Left ventricle myocardium inferior (tissue), 1 donor: ENCODE measurements at places on chromosomes 2 and 18.
A peak's percentile ranks its signal among the peaks of the same experiment; 100 is the strongest.

DNA sequence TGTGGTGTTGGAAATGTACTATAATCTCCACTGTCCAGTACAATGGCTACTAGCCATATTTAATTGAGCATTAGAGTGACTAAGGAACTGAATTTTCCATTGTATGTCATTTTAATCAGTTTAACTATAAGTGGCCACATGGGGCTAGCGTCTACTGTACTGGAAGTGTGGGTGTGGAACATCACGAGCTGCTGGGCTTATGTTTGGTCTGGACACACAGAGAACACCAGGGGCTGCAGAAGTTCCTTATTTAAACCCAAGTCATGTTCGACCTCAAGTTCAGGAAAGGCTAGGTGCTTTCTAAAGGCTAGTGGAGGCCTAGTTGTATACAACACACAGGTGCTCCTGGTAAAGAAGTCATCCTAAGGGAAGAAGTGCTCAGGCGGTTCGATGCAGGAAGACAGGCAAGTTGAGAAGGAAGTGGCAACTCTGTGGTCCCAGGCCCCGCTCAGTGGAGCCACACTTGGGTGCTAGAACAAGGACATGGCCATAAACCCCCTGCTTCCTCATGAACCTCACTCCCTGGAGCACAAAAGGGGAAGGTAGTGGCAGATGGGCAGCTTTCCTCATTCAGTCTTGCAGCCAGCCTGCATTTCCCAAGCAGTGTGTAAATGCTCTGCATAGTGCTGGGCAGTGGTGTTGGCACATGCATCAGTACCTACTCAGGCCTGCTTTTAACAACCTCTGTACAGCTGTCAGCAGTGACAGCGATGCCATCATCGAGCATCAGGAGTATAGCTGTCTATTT, 13.3 kb downstream of the LGALSL start:
- no peak for DNase-seq
- H3K4me1 ChIP-seq = no peaks in the 10 kb centered on the region
- no peaks in the 10 kb centered on the region for H3K27me3 ChIP-seq
- H3K27ac ChIP-seq = no peak overlapping the region

DNA sequence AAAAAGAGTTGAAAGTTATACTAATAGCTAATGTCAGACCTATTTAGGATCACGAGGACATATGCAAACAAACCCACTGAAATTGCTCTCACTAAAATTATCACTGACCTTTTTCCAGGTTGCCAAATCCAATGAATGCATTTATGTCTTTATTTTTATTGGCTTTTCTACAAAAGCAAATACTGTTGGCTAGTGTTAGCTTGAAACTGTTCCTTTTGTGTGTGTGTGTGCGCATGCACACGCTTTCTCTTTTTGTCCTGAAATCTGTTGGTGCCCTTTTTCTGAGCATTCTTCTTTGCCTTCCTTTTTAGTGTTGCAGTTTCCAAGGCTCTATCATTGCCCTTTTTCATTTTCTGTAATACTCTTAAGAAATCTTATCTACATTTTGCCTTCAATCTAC, 1269.2 kb downstream of the LRP1B start:
- H3K4me3 ChIP-seq = no peak overlapping the region
- DNase-seq = no peak
- H3K36me3 ChIP-seq = no peaks in the 10 kb centered on the region
- H3K4me1 ChIP-seq = no peaks in the 10 kb centered on the region

DNA sequence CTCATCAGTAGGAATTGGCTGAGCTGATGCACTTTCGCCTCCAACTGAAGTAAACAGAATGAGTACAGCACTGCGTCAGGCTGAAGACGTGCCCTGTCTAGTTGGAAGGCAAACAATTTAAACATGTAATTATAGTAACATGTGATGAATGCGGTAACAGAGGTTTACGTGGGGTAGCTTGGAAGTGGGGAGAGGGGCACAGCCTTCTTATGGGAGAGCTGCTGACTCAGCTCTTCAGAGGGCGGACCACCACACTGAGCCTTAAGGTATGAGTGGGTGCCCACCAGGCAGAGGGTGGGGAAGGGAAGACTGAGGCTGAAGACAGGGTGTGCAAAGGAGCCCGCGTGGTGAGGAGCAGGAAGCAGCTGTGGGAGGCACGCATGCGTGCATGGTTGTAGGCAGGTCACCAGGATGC, 6.2 kb upstream of the EHD3 start:
- H3K27me3 ChIP-seq = no peaks in the 10 kb centered on the region
- H3K4me3 ChIP-seq = no peak overlapping the region
- peak overlapping the region; percentile 52 for H3K27ac ChIP-seq
- DNase-seq = no peak
- peaks cover 26% of the 10 kb centered on the region for H3K4me1 ChIP-seq

DNA sequence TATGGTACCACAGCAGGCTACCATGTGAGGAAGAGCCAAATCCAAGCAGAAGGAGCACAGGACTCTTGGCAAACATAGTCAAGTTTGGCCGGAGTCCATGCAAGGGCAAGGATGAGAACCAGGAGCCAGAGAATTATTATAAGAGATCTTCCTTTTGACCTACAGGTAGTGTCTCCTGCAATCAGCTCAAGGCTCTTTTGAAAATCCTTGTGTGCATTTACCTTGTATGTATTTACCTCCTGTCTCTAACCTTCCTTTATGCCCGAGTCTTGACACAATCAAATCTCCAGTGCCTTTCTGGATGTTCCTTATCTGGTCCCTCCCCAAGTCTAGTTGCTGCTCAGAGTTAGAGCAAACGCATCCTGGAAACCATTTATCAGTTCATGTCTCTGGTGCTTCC, 855.0 kb upstream of the CELF4 start:
- H3K27me3 ChIP-seq = no peaks in the 10 kb centered on the region
- no peaks in the 10 kb centered on the region for H3K4me1 ChIP-seq
- H3K27ac ChIP-seq = no peak overlapping the region
- H3K36me3 ChIP-seq = no peaks in the 10 kb centered on the region
- no peak overlapping the region for H3K4me3 ChIP-seq

DNA sequence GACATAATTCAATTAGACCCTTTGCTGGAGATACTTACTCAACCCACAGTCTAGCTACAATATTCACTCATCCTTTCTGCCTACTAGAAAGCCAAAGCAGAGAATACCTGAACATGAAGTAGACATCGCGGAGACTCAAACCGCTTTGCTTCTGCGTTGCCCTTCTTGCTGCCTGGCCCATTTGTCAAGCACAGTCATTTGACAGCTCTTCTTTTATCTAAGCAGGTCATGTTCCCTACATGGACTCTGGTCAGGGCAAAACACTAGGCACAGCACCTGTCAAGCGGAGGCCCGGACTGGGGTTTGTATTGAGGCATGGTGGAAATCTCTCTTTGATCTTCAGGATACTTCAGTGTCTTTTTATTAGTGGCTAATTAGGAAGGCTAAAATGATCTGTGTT, 89.7 kb downstream of the FARSB start:
- H3K27me3 ChIP-seq = no peaks in the 10 kb centered on the region
- no peak for DNase-seq

DNA sequence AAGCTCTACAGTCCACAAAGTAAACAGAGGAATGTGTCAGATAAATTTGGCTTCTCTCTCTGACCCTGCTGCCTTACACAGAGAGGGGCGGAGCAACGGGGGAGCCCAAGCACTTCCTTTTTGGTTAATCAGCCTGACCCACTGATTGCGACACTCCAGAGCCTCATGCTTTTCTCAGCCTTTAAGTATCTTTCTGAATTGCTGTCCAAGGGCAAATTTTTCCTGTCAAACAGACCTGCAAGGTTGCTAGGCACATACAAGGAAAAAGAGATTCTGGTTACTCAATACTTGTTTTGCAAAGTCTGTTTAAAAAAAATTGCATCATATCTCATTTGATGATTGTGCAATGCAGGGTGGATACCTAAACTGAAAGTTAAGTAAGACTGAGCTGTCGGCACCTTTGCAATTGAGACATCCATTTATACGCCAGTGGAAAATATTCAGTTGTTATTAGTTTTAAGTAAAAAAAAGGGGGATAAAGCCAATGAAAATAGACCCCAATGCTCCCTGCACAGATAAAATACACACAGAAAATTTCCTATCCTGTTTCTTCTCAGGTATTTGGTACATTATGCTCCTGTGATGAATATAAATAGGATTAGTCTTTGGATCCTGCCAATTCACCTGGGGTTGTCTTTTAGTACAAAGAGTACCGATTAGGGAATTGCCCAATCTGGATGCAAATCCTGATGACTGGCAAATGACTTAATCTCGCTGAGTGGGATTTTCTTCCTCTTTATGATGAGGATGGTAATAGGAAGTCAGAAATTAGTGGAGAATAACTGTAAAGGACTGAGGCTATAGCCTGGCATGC, 260.2 kb upstream of the TRIB2 start:
- peak overlapping the region; percentile 46 for H3K4me3 ChIP-seq
- peak; percentile 88 for DNase-seq
- no peaks in the 10 kb centered on the region for H3K27me3 ChIP-seq
- H3K36me3 ChIP-seq = no peaks in the 10 kb centered on the region

- H3K4me1 ChIP-seq = no peaks in the 10 kb centered on the region
- no peak for DNase-seq
- no peak overlapping the region for H3K27ac ChIP-seq
- no peak overlapping the region for H3K4me3 ChIP-seq
- H3K27me3 ChIP-seq = peaks cover 49% of the 10 kb centered on the region
Measured at GRCh38 chr18:78126536-78126935, 853.1 kb upstream of the SALL3 start.

GRCh38 chr18:43888598-43888997, 611.3 kb upstream of the SYT4 start:
- H3K4me3 ChIP-seq = no peak overlapping the region
- no peaks in the 10 kb centered on the region for H3K36me3 ChIP-seq
- DNase-seq = no peak
- no peaks in the 10 kb centered on the region for H3K4me1 ChIP-seq
- no peak overlapping the region for H3K27ac ChIP-seq
- no peaks in the 10 kb centered on the region for H3K27me3 ChIP-seq

GRCh38 chr18:9333441-9334328, 888 bp upstream of the TWSG1 start:
- peak overlapping the region; percentile 61 for H3K27ac ChIP-seq
- peaks cover 25% of the 10 kb centered on the region for H3K4me1 ChIP-seq
- DNase-seq = no peak
- H3K27me3 ChIP-seq = no peaks in the 10 kb centered on the region
- peaks cover 14% of the 10 kb centered on the region for H3K36me3 ChIP-seq
- H3K4me3 ChIP-seq = peak overlapping the region; percentile 92

DNA sequence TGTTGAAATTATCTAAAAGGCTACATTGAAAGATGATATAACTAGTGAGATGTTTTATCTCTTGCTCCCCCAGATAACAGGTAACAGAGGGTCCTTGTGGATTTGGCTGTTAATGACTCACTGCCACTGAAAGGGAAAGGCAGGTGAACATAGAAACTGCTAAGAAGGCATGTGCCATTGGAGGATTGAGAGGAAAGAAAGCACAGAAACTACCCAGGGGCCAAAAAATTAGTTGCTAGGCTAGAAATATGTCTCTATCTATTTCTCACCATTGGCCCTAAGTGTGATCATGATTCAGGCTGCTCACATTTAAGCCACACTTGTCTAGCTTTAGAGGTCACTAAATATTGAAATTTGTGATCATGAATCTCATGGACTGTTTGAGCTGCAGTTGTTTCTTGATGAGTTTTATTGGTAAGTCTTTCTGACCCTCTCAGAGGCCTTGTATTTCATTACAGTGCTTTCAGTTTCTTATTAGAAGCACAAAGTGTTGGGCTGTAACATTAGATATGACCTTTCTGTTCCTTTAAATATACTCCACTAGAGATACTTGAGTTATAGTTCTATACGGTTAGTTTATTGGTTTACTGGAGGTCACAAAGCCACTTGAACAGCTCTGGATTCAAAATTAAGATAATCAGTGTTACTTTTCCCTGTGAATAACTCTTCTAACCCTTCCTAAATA, 26.2 kb downstream of the NAB1 start:
- peaks cover 68% of the 10 kb centered on the region for H3K36me3 ChIP-seq
- no peak for DNase-seq
- H3K4me1 ChIP-seq = peaks cover 45% of the 10 kb centered on the region
- H3K4me3 ChIP-seq = no peak overlapping the region

- no peak overlapping the region for H3K27ac ChIP-seq
- no peaks in the 10 kb centered on the region for H3K27me3 ChIP-seq
- DNase-seq = no peak
- peaks cover 100% of the 10 kb centered on the region for H3K36me3 ChIP-seq
- no peak overlapping the region for H3K4me3 ChIP-seq
Measured at GRCh38 chr2:238182362-238182761, 21.1 kb downstream of the ILKAP start.

DNA sequence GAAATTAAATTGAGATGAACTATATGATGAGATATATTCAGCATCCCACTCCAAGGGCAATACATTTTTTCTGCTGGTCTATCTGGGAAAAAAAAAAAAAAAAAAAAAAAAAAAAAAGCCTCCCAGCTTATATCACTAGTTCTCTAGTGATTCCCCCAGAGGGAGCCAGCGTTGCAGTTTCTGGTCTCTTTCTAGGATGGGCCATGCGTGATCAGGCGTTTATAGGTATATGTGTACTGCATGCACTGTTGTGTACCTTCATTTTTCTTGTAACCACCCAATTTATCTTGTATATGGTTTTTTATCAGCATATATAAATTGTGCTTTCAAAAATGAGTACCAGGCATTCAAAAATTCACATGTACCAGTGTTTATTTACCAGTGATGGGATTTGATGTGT, 35.1 kb downstream of the DCDC2C start:
- H3K4me1 ChIP-seq = no peaks in the 10 kb centered on the region
- H3K36me3 ChIP-seq = no peaks in the 10 kb centered on the region
- no peak overlapping the region for H3K4me3 ChIP-seq
